ENCODE measurements at places on chromosomes 2 and 18.

- no peak for DNase-seq
These were observed 201.2 kb upstream of the KLHL29 start for GRCh38 chr2:23183733-23184132.

DNA sequence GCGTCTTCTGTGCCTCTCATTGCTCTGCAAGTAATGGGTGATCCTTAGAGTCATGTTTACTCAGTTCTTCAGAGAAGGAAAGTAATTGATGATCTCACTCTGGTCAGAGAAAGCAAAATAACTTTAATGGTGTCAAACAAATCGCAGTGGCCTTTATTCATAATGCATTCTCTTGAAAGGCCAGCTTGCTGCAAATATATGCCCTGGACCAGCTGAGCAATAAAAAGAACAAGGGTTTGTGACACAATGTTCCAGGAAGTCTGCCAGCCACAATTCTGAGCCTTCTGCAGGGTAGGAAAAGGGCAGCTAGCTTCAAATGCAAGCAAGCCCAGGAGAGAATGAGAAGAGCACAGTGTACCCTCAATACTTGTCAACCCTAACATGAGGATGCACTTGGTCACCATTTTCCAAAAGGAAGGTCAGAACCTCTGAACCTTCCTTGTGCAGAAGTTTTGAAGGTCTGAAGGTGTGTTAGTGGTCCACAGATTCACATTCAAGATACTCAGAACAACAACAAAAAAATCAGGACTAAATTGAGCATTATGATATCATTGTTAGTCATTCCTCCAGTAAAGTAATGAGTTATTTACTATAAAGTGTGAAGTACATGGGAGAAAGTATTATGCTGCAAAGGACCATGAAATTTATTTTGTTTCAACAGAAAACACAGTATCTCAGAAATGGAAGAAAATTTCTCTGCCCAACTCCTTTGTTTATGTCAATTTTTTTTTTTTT, 355.6 kb downstream of the PAX3 start:
- DNase-seq, result no peak

- peak; percentile 67 for DNase-seq
These were observed at the start of gene SLC66A2 for GRCh38 chr18:79951545-79952455. TSS of gene SLC66A2 (minus strand) at chr18:79951653. CDS start at chr18:79950926, 727 bp downstream.

DNA sequence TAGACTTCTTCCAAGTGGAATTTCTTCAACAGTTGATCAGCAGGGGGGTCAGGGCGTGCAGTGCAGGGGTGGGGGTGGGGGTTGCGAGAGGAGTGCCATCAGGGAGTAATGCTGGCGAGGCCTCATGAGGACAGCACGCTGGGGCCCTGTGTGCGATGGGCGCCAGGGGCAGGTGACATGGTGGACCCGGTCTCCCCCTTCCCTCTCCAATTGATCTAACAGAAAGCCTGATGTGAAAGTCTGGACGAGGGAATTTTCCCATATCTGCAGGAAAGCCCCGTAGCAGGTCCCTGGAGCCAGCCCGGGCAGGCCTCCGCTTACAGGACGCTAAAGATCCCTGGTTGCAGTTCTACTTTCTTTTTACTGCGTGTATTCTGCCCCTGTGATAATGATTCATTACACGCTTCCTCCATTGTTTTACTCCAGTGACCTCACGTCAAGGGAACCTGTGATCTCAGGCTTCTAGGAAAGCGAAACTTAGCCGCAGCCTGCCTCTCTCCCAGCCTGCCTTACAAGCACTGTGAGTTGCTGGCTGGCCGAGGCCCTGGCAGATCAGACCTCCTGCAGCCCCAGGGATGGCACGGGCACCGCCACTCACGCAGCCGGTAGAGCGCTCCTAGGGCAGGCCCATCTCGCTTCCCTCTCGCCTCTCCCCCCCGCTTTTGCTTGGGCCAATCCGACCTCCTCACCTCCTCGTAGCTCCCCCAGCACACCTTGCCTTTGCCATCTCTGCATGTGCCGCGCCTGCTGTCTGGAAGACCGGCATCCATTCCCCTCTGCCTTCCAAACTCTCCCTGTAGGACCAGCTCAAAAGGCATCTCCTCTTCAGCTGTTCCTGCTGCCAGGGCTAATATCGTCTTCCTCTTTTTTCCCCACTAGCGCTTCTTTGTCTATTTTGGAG, 19.2 kb downstream of the NEURL3 start:
- DNase-seq, result peak; percentile 10

DNA sequence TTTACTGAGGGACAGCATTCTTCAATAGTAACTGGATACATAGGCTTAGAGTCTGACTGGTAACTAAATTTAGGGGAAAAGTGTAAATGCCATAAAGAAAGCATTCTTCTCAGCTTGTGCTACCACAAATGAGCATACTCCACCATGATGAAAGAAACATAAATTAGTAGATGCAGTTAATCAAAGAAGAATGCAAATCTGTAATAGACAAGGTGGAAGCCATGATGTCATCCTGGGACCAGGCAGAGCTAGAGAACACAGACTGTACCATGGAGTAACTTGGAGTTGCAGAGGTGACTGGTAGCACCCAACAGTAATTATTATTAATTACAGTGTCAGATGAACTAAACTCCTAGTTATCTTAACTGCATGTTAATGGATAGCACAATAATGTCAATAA, 51.7 kb downstream of the RBKS start:
- DNase-seq, result peak; percentile 45

- no peak for DNase-seq
These were observed 40.8 kb upstream of the FRZB start for GRCh38 chr2:182907081-182907830.

- no peak for DNase-seq
These were observed 7.5 kb upstream of the ADI1 start for GRCh38 chr2:3526871-3527270.

GRCh38 chr18:13003466-13003896, 12.3 kb downstream of the CEP192 start:
- DNase-seq, result no peak

GRCh38 chr2:44305882-44306281, 30.6 kb downstream of the SLC3A1 start:
- DNase-seq, result no peak

DNA sequence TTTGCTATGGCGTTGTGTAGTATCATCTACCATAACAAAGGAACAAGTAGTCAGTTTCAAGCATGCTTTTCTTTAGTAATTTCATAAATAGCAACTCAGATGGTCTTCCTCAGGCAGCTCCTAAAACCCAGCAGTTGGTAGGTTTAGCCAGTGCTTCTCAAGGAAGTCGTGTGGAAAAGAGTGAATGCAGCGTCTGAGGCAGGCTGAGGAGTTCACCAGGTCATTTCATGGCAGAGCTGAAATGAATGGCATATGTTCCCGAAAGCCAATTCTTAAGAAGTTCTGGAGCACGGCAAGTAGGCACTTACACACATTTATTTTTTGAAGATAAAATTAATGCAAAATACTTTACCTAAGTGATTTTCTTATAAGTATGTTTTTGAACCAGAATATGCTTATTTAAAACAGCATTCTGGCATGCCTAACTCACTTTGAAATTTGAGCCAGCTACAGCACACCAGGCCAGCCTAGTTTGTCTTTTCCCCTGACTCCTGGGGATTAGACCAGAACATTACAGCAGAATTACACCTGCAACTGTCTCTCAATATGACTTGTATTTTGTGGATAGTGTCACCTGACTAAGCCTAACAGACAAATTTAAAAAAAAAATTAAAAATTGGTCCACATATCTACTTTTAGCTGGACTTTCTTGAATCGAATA, 62.2 kb downstream of the OSBPL6 start:
- DNase-seq, result no peak

DNA sequence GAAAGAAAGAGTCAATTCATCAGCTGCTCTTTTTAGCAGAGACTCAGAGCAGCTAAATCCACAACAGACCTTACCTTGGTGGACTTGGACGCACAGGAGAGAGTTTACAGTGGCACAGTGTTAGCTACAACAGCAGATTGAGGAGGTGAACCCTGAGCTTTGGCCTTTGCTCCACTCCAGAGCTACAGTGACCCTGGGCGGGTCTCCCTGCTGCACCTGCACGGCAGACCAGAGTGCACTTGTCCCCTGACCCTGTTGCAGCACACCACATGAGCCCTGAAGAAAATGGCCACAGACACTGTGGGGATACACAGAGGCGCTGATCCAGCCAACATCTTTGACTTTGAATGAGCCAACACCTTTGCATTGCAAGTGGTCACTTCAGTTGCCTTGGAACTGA, 11.0 kb downstream of the SLC19A3 start:
- no peak for DNase-seq

DNA sequence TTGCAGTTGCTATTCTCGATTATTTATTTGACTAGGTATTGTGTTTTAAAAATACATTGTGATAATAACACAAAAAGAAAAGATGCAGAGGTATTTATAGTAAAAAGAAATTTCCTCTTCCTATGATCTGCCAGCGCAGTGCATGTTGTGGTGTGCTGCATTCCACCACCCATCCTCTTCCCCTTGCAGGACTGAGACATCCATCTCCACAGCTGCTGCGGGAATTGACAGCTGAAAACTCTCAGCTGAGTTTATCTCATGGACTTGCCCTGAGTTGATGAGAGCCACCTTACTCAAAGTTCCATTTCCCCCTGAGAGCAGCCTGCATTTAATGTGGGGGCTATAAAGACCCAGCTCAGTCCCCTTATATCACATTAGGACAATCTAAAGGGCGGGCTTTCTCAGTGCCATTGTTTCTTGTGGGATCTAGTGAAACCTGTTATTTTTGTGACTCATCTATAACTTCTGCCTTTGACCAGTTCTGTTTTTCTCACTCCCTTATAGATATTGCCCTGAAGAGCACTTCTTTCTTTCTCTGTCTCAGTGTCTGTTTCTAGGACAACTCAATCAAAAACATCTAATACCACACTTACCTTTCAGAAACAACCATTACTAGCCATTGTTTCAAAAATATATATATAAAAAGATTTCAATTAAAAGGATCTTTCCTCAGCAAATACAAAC, 698.5 kb downstream of the NR4A2 start:
- DNase-seq, result no peak

- no peak for DNase-seq
These were observed 20.5 kb upstream of the LRPPRC start for GRCh38 chr2:44016282-44016681.
